Stomach (tissue), 19 donors: ENCODE measurements at places on chromosomes 5 and 9. TPM values are rescaled to one million over a fixed set of nuclear protein-coding genes. Genes with fewer than 3 reads are reported as not detected.

GPX8 gene
- total RNA-seq: 26.1 TPM

ADAMTS12 gene
- 17.1 TPM for total RNA-seq

FOXD4 gene
- 1.8 TPM for total RNA-seq

PCA3 gene
- total RNA-seq: 0.73 TPM

PRDM9 gene
- not detected for total RNA-seq

SGCD gene
- total RNA-seq: 3.5 TPM

SPINK7 gene
- total RNA-seq: not detected

FAM174A gene
- 0.89 TPM for total RNA-seq

PCDHGB4 gene
- 12.1 TPM for total RNA-seq

GFI1B gene
- total RNA-seq: not detected

IL33 gene
- total RNA-seq: 2.9 TPM

RAPGEF1 gene
- total RNA-seq: 33.2 TPM

MLLT3 gene
- 48.7 TPM for total RNA-seq

LMX1B gene
- total RNA-seq: not detected

RAB3C gene
- total RNA-seq: not detected

TAF11L10 gene
- not detected for total RNA-seq

POU5F2 gene
- total RNA-seq: 2.3 TPM

CDKN2A gene
- not detected for total RNA-seq
